ENCODE measurements at places on chromosomes 5 and 9.

DNA sequence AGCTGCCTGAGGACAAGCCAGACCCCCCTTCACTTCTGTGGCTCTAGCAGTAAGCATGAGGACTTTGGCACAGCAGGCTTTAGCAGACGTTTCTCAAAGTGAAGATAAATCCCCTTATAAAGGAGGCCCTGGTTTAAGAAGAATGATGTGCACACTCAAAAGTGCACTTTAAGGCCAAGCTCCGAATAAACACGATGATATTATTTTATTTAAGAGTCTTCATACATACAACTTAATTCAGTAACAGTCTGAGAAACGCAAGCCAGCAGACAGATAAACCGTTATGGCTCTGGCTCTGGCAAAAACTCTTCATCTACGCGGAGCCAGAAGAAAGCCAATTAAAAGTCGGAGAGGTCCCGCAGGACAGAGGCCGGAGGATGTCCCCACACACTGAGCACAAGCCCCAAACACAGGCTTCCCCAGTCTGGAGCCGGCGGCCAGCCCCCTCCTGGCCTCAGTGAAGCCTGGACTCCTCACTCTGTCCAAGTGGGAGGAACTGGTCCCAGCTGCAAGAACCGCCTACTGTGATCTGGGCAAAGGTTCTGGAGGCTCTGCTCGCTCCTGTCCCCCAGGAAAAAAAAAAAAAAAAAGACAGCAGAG is 44.6 kb downstream of the ADAMTS2 start:
- no peak for DNase-seq

- DNase-seq, result no peak
Observed at GRCh38 chr9:96585426-96585825, 34.2 kb downstream of the CDC14B start.

DNA sequence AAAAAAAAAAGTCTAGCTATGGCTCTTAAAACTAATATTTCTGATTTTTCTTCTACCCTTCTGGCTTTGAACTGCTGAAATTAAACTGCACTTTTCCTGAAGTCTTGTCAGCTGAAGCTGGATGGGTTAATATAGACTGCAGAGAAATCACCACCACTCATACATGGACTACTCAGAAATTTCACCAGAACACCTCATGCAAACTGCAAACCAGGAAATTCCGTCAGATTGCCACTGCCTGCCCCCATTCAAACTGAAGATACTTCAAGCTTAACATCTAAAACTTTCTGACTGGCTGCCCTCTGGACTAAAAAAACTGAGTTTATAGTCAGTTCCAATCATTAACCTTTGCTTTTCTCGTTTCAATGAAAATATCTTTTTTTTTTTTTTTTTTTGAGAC is 11.6 kb upstream of the ANXA2R start:
- DNase-seq, result no peak

- no peak for DNase-seq
Observed at GRCh38 chr5:148569948-148570347, 84.4 kb downstream of the HTR4 start.

DNA sequence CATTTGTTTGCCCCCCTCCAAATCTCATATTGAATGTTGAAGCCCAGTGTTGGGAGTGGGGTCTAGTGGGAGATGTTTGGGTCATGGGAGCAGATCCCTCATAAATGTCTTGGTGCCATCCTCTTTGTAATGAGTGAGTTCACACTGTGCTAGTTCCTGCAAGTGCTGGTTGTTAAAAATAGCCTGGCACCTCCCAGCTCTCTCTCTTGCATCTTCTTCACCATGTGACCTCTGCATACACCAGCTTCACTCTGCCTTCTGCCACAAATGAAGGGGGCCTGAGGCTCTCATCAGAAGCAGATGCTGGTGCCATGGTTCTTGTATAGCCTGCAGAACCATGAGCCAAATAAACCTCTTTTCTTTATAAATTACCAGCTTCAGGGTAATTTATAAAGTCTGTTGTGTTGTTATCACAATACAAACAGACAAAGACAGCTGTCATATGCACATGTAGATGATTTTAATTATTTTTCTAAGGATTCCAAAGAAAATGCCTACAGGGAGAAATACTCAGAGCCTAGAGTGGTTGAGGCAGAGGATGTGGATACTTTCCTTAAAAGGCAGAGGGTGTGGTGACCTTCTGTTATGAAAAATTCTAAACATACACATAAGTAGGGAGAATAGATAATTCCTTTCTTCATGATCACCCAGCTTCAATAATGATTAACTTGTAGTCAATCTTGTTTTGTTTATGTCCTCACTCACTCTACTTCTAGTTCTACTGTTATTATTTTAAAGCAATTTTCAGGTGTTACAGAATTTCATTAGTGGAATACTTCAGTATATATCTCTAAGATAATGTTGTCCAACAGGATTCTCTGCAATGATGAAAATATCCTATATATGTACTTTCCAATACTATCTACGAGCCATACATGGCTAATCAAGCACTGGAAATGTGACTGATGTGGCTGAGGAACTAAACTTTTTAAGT is 75.1 kb upstream of the RANBP6 start:
- DNase-seq, result no peak

Data from NB4 (cell line).